ENCODE measurements at places on chromosomes 3 and 15. TPM values are rescaled to one million over a fixed set of nuclear protein-coding genes. Genes with fewer than 3 reads are reported as not detected.

- DNase-seq = no peak
Measured at GRCh38 chr3:195876297-195877064, 31.9 kb downstream of the TNK2 start.

DNA sequence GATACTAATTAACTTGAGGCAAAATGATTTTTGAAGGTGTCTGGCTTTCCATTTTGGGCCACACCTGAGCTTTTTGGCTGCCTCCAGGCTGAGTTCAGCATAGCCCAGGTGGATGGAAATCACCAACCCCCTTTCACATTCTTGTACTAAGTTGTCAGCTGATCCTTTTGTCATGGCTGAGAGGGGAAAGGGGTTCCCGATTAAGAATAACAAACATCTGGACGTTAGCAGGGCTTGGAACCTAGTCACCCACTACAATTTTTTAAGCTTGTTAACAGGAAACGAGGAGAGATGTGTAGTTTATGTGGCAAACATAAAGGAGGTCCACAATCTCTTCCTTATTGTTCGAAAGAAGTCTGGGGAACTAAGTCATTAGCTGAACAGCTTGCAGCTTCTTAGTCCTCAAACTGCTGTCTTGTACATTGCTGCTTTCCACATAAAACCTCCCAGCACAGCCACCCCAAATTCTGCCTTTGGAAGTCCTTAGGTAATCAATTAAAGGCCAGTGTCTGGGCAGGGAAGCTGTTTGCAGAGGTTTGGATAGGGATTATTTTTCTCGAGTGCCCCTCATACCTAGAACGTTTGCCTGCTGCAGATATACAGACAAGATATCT, 5.0 kb downstream of the NR2F2 start:
- DNase-seq = no peak

DNA sequence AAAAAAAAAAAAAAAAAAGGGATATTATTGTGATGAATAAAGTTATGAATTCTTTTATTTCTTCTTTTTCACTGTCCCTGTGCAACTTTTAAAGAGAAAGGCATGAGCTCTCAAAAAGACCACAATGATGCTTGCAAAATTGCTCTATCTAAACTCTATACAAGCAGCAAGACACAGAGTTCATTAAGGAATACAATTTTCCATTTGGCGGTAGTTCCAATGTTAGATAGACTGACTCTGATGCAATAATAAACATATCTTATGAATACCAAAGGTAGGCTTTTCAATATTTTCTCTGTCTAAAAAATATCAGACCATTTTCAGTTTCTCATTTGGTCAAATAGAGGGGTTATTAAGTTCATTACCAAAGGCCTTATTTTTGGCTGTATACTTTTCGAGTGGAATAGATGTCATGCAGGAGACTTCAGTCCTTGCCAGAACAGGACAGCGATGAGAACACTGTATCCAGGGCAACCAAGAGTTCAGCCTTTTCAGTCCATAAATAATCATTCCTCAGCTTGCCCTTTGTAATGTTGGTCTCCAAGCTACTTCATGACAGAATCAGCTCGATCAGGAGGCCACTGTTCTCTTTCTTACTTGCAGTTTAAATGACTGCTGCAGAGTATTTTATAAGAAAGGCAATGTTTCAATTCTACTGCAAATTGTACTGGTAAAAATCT, 162.9 kb upstream of the FAM3D start:
- DNase-seq = no peak

SSUH2 gene
- total RNA-seq = 0.66 TPM

ALDH1L1 gene
- 31.5 TPM for total RNA-seq

Data from esophagus muscularis mucosa (tissue), 4 donors.